ENCODE measurements at places on chromosomes 4 and X.

- peak; percentile 62 for DNase-seq
Observed at GRCh38 chr4:174549721-174550120, 27.4 kb upstream of the HPGD start.

DNA sequence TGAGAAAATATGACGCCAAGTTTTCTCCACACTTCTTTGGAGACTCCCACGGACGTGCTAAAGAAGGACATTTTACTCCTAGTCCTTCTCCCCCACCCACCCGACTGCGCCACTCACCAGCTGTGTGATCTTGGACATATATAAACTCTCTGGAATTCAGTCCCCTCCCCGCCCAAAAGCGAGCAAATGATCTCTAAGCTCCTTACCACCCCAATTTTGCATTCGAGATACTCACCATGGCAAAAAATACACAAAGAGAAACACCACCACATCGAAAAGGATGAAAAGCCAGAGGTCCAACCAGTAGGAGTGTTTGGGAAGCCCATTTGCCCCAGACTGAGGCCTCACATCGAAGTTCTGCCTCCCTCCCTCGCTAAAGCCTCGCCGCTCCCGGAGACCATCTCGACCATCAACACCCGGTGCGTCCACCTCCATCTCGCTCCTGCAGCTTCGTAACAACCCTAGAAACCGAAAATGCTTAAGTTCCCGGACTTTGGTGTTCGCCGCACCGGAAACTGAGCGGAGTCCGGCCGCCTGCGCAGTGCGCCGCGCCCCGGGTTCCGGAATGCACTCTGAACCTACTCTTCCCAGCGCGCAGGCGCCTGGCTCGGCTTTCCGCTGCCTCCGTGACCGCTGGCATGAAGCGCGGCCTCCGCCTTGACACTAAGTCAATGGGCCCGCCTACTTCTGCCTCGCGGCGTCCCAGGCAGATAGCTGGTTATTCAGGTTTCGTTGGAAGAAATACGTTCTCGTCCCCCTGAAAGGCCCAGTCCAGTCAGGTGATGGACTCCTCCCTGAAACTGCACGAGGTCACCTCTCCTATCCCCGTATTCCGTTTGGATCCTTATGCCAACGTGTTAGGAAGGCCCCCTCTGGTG, 21.6 kb downstream of the FABP2 start:
- peak; percentile 86 for DNase-seq

- peak; percentile 51 for DNase-seq
Observed at GRCh38 chr4:128979934-128980333, 113.4 kb downstream of the SCLT1 start.

DNA sequence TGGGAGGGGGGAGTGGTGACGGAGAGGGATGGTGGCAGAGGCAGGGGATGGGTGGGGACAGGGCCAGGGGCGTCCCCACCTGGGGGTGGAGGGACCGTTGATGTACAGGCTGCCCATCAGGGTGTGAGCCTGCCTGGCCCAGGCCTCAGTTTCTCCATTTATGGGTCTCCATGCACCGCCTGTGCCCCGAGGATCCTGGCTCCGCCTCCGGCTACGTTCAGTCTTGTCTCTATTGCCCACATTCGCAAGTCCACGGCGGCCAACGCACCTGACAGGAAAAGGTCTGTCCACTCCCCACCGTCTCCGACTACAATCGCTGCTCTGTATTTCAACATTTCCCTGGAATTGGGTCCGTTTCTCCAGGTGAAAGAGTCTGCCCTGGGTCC, 96.3 kb upstream of the NKX1-1 start:
- no peak for DNase-seq

- DNase-seq: no peak
Observed at GRCh38 chr4:81919810-81920209, 448.1 kb upstream of the RASGEF1B start.

DNA sequence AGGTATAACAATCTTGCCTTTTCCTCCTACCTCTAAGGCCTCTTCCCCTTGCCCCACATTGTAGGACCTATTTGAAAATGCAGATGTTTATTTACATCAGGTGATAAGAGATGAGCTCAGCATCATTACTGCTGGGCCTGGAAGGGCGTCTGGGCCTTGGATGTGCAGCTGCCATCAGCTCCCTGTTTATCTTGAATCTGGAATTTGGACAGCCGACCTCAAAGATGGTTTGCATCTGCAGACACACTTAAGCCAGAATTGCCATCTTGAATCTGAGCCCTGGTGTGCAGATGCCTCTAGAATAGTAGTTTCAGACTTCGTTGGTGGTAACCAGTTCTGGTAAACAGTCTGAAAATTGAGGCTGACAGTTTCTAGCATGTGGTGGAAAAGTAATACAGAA, 59.0 kb downstream of the FAM193A start:
- no peak for DNase-seq

DNA sequence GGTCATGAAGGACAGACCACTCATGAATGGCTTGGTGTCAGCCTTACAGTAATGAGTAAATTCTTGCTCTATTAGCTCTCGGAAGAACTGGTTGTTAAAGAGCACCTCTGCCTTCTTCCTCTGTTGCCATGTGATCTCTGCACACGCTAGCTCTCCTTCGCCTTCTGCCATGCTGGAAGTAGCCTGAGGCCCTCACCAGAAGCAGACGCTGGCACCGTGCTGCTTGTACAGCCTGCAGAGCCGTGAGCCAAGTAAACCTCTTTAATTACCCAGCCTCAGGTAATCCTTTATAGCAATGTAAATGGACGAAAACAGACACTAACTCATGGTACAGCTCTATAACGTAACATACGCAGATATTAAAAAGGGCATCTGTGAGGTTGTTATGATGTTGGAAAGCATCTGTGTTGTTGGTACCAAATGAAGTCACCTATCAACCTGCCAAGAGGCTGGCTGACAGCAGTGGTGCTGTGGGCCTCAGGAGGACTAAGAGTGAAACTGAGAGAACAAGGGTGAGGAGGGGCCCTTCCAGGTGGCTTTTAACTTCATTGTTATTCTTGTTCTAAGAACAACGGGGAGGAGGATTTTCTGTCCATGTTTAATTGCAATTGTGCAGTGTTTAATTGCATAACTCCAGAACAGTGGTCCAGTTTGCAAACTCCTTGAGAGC, 69.2 kb downstream of the CRMP1 start:
- no peak for DNase-seq

DNA sequence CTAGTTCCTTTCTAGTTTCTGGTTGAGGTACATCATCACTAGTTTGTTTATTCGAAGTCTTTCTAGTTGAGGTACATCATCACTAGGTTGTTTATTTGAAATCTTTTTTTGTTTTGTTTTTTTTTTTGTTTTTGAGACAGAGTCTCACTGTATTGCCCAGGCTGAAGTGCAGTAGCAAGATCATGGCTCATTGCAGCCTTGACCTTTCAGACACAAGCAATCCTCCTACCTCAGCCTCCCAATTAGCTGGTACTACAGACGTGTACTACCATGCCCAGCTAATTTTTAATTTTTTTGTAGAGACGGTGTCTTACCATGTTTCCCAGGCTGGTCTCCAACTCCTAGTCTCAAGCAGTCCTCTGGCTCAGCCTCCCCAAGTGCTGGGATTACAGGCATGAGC, 54.9 kb downstream of the CEP135 start:
- no peak for DNase-seq

DNA sequence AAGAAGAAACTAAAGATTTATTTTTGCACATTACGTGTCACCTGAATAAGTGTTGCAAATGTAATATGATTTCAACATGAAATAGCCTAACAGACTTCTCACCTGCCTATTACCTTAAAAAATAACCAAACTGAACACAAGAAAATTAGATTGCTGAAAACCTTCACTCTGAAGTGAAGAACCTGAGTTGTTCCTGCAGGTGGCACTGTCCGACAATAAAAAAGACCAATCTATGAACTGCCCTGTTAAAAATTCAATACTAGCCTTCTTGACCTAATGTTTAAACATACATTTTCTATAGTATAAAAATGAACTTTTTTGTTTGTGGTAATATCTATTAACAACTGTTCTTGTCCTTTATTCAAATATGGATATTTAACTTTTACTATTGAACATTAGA, 69.2 kb upstream of the PNPLA4 start:
- peak; percentile 21 for DNase-seq

- DNase-seq: peak; percentile 21
Observed at GRCh38 chr4:56215901-56216300, 171.4 kb downstream of the AASDH start.

GRCh38 chr4:101761405-101761804, 29.1 kb upstream of the BANK1 start:
- DNase-seq: no peak

DNA sequence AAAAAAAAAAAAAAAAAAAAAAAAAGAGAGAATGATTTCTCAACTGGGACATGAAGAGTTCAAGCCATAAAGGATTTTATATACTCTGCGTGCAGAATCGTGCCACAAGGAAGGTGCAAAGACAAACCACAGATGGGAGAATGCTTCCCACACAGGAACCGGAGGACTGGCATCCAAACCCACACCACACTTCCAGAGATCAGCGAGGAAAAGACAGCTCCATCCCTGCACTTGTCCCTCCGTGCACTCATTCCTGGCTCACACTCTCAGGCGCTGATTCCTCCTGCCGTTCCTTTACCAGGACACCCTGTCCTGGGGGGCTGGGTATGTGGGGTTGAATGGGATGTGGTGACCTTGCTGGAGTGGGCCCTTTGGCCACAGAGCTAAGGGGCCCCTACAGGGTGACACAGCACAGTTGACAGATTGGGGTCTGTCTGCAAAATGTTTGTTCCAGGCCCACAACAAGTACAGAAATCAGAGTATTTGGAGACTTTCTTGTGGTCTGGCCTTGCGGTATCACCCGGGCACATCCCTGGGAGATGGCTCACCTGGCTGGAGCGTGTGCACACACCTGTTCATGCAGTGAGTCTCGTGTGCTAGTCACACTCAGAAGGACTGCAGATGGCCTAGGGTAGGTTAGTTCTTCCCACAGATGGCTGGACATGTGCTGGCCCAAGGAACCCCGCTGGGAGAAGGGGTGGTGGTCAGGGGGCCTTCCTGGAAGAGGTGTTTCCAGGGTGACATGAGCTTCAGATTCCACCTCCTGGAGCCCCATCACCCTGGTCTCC, 55.4 kb upstream of the GPR78 start:
- no peak for DNase-seq

DNA sequence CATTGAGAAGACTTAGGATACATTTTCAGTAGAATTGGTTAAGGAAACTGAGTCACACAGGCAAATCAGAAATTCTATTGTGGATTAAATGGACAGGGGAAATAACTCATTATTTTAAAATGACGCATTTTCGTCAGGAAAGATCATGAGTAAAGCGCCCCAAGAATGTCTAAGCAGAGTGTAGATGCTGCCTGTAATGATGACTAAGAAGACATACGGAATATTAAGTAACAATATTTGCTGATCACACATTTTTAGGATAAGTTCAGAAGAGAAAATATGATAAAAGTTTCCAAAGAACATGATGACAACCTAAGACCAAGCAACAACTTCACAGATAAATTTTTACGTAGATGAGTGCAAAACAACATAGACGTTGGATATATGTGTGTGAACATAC, 596.3 kb upstream of the TENM3 start:
- no peak for DNase-seq

- DNase-seq: no peak
Observed at GRCh38 chrX:7073336-7073735, 74.2 kb upstream of the STS start.

DNA sequence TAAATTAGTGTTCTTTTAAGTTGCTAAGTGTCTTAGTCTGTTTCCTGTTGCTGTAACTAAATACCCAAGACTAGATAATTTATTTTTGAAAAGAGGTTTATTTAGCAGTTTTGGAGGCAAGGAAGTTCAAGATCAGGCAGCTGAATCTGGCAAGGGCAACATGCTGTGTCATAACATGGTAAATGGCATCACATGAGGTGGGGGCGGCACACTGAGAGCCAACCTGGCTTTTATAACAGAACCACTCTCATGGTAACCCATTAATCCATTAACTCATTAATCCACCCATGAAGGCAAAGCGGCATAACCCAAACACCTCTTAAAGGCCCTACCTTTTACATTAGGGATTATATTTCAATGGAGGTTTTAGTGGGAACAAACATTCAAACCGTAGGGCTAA, 182.2 kb upstream of the GATB start:
- DNase-seq: no peak

GRCh38 chrX:124208660-124209059, 123.8 kb upstream of the TEX13D start:
- no peak for DNase-seq

GRCh38 chr4:176584031-176584606, 208.6 kb downstream of the VEGFC start:
- no peak for DNase-seq

DNA sequence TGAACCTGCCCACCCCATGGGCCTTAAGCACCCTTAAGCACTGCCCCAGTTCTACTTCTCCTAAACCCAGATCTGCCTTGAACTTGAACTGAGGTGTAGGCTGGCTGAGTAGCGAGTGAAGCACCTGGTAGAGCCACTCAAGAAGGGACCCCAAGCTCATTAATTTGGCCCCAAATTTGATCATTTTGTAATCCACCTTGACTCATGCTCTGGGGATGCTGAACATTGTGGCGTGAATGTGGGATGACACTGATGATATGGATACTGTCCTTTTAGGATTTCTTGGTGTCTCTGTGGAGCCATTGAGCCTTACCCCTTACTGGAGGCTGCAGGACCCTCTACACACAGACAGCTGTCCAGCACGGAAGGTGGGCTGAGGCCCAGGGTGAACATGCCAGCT, at the start of gene ZNF157:
ZNF157 (plus strand) TSS at position 301 of the 400 bp plus-strand sequence; CDS start at position 392, 91 bp downstream.
- no peak for DNase-seq

DNA sequence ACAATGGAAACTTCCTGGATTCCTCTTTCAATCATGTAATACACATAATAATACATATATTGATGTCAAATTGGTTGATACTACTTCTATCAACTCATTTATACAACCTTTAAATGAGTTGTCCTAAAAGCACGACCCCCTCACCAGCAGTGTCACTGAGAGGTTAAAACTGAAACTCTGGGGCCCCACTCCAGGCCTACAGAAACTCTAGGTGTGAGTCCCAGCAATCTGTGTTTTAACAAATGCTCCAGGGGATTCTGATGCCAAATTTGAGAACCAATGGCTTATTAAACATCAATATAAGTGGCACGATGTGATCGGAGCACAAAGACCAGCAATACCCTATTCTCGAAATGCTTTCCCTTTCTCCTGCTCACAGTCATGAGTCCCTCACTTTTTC, 47.9 kb downstream of the ATP8A1 start:
- DNase-seq: no peak

- peak; percentile 43 for DNase-seq
Observed at GRCh38 chr4:71229477-71230270, 109.1 kb upstream of the SLC4A4 start.

- DNase-seq: no peak
Observed at GRCh38 chrX:67725471-67725870, 181.7 kb downstream of the AR start.
